Stimulated activated CD8-positive, alpha-beta memory T cell treated with anti-CD3 and anti-CD28 coated beads, Interleukin-2, amount 100 ng/mL, for 1 hour (primary cell): ENCODE measurements at places on chromosomes 6 and 20.

DNA sequence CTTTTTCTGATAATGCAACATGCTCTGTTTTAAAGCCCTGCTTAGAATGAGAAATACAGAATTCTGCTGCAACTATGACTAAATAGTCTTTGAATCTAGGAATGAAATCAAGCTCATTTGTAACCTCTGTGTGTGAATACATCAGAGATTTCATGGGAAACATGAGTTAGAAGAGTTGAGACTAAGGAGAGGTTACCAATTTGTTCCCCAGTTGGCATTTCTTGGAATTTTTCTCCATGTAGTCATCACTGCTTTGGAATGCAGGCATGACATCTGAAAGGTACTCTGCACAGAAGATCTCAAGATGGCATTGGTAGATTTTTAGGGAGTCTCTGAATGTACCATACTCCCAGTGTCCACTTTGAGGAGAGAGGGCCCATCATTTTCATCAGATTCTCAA lies 237.2 kb downstream of the TFAP2A start:
- DNase-seq, result no peak

- DNase-seq, result no peak
These were observed 320 bp downstream of the GSTA4 start for GRCh38 chr6:52994839-52995088.

DNA sequence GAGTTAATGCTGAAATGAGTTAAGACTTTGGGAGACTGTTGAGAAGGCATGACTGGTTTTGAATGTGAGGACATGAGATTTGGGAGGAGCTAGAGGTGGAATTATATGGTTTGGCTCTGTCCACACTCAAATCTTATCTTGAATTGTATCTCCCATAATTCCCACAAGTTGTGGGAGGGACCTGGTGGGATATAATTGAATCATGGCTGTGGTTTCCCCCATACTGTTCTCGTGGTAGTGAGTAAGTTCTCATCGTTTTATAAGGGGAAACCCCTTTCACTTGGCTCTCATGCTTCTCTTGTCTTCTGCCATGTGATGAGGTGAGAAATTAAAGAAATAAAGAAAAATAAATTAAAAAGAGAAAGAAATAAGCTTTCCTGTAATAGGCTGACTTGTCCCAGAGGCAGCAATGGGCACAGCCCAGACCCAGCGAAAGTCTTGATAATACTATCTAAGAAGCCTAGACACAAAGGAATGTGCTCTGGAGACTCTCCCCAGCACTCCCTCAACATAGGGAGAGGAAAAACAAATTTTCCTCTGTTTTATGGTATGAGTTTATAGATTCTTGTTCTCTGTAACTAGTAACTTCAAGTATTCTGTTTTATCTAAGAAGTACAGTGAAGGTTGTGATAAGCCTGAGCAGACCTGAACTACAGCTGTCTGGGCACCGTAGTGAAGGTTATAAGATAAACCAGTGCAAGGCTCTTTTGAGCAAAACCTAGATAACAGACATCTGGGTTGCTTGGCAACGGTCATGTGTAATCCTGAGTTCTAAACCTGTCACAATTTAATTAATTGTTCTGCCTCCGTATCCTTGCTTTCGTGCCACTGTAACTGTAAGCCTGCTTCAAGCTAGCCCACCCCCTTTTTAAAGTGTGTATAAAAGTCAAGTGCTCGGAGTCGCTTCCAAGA lies 88.9 kb upstream of the ECI2 start:
- DNase-seq, result no peak

DNA sequence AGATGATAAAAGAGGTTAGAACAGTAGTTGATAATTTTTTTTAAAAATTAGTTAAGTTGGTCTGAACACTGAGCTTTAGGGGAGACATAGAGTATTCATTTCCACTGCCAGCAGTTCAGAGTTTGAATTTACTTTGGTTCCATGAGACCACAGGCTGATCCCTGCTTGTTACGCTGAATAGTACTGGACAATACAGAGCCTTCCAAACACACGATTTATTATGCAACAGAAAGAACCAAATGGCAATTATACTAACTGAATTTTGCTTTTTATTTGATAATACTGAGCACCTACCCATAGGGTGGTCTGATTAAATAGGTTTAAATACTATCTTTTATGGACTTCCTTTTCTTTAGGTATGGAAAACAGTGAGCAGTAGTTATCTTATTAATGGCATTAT lies 111.4 kb downstream of the POPDC3 start:
- no peak for DNase-seq

- DNase-seq, result no peak
These were observed 100.7 kb upstream of the PTPN1 start for GRCh38 chr20:50409495-50409894.

GRCh38 chr6:90263633-90264032 lies 33.0 kb downstream of the BACH2 start:
- no peak for DNase-seq

DNA sequence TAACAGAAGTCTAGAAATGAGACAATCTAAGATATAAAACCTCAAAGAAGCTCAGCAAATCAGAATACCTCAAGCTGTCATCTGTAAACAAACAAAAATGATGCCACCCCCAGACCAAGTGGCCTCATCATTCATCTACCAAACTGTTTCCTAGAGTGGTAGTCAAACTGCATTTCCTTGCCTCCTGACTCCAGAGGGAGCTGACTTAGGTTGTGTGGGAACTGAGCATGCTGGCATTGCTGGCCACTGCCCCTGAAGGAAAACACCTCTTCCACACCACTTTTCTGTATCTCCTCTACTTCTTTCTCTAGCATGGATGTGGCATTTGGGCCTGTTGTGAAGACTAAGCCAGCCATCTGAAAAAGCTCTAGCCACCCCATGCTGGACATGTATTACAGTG lies 56.3 kb downstream of the ZHX3 start:
- no peak for DNase-seq

DNA sequence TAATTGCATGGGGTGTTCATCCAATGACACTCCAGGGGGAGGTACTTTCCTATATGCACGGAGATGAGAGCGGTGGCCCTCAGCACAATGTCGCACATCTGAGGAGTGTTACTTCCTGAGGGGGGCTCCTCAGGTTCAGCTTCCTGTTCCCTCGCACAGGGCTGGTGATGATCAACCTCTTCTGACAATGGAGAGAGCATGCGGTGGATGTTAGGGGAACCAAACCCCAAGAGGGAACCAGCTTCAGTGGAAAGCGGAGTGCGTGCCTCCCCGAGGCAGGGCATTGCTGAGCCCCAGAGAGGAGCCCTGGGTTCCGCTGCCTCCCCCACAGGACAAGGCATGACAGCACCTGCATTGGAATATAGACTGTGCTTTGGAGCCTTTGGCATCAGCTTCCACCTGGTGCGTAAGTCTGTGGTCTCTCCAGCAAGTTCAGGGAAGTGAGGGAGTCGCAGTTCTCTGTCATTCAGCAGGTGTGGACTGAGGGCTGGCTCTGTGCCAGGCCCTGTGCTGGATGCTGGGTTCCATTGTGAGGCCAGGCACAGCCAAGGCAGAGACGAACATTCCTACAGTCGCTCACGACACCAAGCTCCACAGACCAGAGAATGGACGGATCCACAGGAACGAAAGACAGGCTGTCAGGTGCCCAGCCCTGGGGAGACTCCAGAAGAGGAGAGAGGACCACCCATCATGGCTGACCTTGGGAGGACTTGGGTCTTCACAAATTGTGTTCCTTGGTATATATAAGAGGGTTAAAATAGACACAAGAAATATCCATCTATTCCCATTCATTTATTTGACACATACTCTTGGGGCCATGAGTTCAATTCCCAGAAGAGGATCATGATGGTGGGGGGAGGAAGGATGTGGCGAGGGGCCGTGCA lies 3.9 kb upstream of the ZNF831 start:
- peak; percentile 40 for DNase-seq

- DNase-seq, result no peak
These were observed 118.7 kb upstream of the GJE1 start for GRCh38 chr6:142013875-142014495.

- DNase-seq, result no peak
These were observed 53.5 kb upstream of the APCDD1L start for GRCh38 chr20:58568483-58569240.

- DNase-seq, result no peak
These were observed 158.3 kb downstream of the DLL1 start for GRCh38 chr6:170132561-170132991.

DNA sequence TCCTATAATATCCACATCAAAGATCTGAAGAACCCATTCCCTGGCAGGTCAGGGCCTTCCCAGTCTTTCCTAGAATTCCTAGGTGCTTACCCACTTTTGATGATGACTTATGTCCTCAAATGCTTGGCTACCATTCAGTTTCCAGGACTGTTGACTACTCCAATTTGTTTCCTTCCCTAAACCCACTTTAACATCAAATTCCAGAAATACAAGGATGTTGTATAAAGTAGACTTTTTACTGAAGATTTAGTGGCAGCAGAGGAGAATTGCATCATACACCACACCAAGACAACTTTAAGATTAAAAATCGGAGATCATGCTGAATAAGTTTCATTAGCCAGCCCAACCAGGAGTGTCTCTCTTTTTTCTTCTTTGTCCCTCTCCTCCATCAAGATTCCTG lies 203.3 kb upstream of the LAMP5 start:
- DNase-seq, result no peak

DNA sequence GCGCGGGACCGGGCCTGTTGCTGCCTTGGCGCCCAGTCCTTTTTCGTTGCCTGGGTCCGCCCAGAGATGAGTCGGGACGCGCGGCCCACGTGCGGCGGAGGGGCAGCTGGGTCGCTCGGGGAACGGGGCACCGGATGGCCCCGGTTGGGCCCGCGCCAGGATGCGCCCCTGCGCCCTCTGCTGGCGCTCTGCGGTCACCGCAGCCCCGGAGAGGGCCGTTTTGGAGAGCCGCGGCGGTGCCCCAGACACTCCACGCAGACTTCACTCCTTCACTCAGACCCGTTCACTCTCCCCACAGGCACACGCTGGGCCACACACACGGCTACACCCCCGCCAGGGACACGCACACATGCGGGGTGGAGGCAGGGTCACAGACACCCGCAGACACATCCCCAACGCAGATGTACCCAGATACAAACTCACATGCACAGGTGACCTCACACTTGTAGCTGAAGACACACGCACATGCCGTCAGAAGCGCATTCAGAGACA lies 38.8 kb downstream of the SRC start:
- peak; percentile 65 for DNase-seq

- no peak for DNase-seq
These were observed 862.1 kb downstream of the KIF16B start for GRCh38 chr20:15711177-15711576.

DNA sequence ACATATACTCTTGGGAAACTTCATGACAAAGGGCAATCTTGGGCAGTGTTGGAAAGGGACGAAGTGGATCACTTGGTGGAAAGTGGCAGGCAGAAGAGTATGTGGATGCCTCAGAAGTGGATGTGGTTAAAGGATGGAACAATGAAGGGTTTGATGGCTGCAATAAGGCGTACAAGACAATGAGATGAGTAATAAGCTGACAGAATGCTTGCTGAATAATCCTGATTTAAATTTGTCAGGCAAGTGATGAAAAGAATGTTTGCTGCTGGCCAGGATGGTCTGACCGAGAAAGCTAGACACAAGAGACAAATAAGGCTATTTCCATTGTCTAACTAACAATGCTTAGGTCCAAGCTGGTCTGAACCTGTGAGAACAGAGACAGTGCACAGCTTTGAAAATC lies 61.6 kb upstream of the CEP85L start:
- DNase-seq, result no peak

GRCh38 chr20:22368235-22368634 lies 216.1 kb downstream of the FOXA2 start:
- no peak for DNase-seq

GRCh38 chr6:2225422-2226392 lies 19.7 kb downstream of the GMDS start:
- no peak for DNase-seq

- DNase-seq, result peak; percentile 20
These were observed 96.8 kb upstream of the NFATC2 start for GRCh38 chr20:51639206-51639832.

- no peak for DNase-seq
These were observed 59.3 kb downstream of the UBE3D start for GRCh38 chr6:83006270-83006905.

DNA sequence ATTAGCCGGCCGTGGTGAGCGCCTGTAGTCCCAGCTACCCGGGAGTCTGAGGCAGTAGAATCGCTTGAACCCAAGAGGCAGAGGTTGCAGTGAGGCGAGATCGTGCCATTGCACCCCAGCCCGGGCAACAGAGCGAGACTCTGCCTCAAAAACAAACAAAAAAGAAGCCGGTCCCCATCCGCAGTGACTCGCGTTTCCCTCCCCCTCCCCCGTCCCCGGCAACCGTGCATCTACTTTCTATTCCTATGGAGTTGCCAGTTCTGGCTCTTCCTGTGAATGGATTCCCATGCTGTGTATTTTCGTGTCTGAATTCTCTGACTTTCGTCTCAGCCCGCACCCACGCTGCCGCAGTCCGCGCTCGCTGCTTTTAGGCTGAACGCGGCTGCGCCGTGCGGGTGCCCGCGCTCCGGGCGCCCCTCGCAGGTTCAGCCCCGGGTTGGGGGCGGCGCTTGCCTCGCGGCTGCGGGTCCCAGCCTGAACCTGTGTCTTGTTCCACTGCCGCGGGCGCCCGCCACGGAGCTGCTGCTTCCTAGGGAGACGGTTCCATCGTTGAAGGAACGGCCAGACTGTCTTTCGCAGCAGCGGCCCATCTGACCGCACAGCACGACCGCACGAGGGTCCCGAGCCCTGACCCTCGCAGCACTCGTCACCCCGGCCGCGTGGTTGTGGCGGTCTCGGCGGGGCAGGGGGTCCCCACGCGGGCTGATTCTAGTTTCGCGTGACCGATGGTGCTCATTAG lies 1.1 kb upstream of the MRGBP start:
- no peak for DNase-seq

DNA sequence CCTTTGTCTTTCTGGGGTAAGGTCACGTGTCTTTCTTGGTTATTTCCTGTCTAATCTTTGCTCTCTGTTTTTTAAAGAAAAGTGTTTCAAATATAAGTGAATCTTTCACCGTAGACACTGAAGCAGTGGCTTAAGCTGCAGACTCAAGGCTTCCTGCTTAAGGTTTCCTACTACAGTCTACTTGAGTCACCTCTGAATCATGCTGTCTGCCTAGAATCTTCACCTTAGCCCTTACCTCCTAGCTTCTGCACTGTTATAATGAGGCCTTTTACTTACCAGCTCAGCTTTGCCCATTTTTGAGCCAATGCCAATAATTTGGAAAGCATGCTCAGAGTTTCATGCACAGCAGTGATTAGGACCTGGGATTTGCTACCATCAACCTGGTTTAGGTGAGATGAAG lies 30.6 kb downstream of the ADGRF4 start:
- DNase-seq, result no peak

DNA sequence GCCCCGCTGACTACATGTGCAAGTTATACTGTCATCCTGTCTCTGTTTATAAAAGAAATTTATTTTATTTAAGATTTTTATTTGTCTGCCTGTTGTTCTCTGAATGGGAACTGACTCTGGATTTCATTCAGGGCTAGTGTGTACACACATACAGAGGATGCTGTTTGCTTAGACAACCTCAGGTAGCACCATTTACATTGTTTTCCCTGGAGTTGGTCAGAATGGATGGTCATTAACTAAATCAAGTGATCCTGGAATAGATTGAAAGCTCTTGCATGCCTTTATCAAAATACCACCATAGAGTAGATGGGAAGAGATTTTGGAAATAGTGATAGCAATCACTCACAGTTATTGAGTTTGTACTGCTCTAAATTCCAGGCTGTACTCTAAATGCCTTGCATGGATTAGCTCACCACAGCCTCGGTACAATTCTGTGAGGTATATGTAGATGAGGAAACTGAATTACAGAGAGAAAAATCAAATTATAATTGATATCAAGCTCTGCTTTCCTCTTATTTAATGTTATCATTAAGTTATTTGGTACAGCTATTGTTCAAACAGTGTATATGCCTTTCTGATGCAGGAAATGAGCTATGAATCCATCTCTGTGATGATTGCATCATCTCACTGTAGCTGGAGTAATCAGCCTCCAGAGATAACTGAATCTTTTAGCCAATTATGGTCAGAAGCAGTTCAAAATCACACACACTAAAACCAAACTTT lies 51.9 kb downstream of the RNF217 start:
- no peak for DNase-seq
